ENCODE measurements at places on chromosomes 5 and 9. TPM values are rescaled to one million over a fixed set of nuclear protein-coding genes. Genes with fewer than 3 reads are reported as not detected.

The CCL28 gene
- total RNA-seq: 11.9 TPM

DNA sequence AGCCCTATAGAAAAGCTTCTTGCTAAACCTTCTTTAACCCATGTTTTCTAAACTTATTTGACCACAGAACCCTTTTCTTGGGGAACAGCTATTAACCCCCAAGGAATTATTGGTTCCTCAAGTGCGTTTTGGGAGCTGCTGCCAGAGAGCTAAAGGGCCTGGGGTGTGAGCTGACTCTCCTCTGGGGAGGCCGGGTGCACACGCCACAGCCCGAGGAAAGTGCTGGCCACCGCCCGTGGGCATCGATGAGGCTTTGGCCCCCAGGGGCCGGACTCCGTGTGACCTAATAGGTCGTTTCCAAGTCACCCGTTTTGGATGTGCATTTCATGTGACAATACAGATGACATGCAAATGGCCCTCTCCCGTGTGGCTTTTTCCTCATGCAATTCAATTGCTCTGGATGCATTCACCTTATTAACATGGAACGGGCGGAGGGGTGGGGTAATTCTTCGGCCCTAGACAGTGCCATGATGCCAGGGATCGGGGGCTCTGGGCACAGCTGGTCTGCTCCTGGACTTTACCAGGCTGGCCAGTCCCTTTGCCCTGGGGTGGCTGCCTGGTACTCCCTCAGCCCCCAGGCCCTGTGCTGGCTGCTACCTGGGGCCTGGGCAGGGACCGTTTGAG lies 19.5 kb downstream of the PLPP7 start:
- no peak overlapping the region for H3K27ac ChIP-seq
- no peak overlapping the region for H3K4me3 ChIP-seq
- H3K4me1 ChIP-seq: peaks cover 11% of the 10 kb centered on the region
- no peaks in the 10 kb centered on the region for H3K27me3 ChIP-seq
- DNase-seq: no peak

- no peak overlapping the region for H3K27ac ChIP-seq
- H3K27me3 ChIP-seq: peaks cover 11% of the 10 kb centered on the region
- no peaks in the 10 kb centered on the region for H3K36me3 ChIP-seq
- no peak for DNase-seq
- H3K4me3 ChIP-seq: no peak overlapping the region
- H3K4me1 ChIP-seq: no peaks in the 10 kb centered on the region
Measured at GRCh38 chr9:27632254-27632653, 59.0 kb upstream of the C9orf72 start.

DNA sequence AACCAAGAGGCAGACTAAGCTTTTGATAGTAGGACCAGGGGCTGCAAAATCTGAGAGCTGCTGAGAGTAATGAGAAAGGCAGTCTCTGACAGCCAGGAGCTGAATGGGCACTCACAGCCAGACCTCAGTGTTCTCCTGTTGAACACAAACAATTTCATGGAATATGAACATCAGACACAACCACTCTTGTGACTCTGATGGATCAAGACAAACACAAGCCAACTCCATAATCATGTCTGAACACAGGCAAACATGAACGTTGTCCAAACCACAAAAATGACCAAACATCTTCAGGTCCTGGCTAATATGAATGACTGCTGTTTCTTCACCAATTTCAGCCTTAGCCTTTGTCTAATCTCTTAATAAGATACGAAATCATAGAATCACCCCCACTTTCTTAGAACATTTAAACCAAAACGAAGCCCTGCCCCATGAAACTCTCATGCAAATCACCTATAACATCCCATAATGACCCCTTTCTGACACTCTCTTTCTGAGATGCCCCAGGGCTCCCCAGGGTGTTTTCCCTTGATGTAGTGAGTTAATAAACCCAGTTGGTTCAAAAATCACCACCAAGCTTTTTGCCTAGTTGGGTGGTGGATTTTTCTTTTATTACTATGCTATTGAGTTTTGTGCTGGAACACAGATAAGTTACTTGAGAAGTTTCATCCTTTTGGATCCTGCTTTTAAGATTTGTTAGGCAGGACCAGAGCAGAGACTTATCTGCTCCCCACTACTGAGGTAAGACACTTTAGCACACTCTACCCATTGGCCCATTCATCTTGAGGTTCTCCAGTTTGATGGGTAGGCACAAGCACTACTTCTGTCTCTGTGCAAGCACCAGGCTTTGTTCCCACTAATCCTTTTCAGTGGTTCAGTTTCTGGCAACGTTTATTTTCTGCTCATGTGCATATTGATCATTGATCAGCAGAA lies 5.9 kb upstream of the ERAP2 start:
- H3K4me3 ChIP-seq: peak overlapping the region; percentile 51
- H3K36me3 ChIP-seq: peaks cover 9% of the 10 kb centered on the region
- no peak for DNase-seq
- no peaks in the 10 kb centered on the region for H3K27me3 ChIP-seq
- H3K4me1 ChIP-seq: peaks cover 65% of the 10 kb centered on the region

GRCh38 chr9:69168709-69169217 lies 5.3 kb upstream of the TJP2 start:
- peaks cover 17% of the 10 kb centered on the region for H3K4me1 ChIP-seq
- H3K27me3 ChIP-seq: peaks cover 25% of the 10 kb centered on the region
- no peaks in the 10 kb centered on the region for H3K36me3 ChIP-seq
- peak overlapping the region; percentile 79 for H3K27ac ChIP-seq
- DNase-seq: peak; percentile 62
- H3K4me3 ChIP-seq: peak overlapping the region; percentile 75

The SEMA6A gene
- not detected for total RNA-seq

DNA sequence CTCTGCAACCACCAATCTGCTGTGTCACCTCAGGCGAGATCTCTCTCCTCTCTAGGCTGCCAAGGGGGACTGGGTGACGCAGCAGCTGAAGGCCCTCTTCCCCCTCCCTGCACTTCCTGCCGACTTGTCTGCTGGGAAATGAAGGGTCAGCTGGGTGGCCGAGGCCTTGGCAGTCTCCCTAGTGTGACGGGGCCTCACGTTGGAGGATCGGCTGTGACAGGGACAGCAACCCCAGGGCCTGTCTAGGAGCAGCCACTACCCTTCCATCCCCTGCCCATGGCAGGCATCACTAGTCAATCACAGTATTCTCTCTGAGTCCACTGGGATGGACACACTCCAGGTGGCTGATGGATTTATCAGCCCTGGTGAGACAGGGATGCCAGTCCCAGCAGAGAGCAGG lies 107.3 kb upstream of the SARDH start:
- peaks cover 7% of the 10 kb centered on the region for H3K4me1 ChIP-seq
- H3K4me3 ChIP-seq: no peak overlapping the region
- H3K36me3 ChIP-seq: no peaks in the 10 kb centered on the region
- no peak for DNase-seq
- H3K27me3 ChIP-seq: no peaks in the 10 kb centered on the region

DNA sequence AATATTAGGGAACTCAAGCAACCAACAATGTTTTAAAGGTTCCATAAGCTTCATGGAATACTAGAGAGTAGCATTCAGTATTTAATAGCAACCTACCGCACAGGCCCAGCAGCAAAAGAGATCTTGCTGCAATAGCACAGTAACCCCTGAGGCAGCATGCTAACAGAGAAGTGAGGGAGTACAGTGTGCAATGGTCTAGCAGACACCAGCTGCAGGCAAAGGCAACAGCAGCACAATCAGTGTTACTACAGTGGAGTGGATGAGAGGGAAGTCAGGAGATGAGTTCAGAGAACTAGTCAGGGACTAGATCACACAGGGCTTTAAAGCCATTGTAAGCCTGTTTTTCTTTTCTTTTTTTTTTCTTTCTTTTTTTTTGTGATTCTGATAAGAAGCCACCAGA lies 2.8 kb downstream of the TICAM2 start:
- no peaks in the 10 kb centered on the region for H3K27me3 ChIP-seq
- H3K36me3 ChIP-seq: peaks cover 16% of the 10 kb centered on the region
- DNase-seq: no peak
- no peak overlapping the region for H3K4me3 ChIP-seq

The PDGFRB gene
- total RNA-seq: 47.0 TPM

The LRRC19 gene
- total RNA-seq: not detected

DNA sequence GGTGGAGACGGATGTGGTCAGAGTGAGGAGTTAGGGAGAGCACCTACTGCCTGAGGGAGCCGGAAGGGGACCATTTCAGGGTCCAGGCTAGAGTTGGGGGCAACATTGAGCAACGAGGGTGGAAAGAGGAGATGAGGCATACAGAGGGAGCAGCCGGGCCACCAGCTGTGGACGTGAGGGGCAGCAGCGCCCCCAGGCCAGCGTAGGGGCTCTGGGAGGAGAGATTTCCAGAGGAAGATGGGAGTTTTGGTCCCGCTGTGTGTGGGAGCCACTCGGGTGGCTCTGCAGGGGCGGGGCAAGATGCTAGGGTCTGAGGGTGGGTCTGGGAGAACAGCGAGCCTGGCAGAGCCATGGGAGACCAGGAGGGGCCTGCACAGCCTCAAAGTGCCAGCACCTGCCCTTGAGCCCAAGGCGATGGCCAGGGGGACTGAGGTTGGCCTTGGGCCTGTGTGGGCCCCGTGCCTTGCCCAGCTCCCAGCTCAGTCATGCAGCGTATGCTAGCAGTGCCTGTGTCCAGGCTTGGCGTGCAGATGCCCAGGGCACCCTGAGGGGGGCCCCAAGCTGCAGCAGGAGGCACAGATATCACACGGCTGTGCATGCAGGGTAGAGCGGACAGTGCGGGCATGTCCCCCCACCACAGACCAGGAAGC lies 80.5 kb upstream of the PPP1R26 start:
- no peak overlapping the region for H3K27ac ChIP-seq
- H3K36me3 ChIP-seq: no peaks in the 10 kb centered on the region
- no peak overlapping the region for H3K4me3 ChIP-seq
- H3K4me1 ChIP-seq: no peaks in the 10 kb centered on the region

The DMGDH gene
- not detected for total RNA-seq

The PTGS1 gene
- 0.37 TPM for total RNA-seq

DNA sequence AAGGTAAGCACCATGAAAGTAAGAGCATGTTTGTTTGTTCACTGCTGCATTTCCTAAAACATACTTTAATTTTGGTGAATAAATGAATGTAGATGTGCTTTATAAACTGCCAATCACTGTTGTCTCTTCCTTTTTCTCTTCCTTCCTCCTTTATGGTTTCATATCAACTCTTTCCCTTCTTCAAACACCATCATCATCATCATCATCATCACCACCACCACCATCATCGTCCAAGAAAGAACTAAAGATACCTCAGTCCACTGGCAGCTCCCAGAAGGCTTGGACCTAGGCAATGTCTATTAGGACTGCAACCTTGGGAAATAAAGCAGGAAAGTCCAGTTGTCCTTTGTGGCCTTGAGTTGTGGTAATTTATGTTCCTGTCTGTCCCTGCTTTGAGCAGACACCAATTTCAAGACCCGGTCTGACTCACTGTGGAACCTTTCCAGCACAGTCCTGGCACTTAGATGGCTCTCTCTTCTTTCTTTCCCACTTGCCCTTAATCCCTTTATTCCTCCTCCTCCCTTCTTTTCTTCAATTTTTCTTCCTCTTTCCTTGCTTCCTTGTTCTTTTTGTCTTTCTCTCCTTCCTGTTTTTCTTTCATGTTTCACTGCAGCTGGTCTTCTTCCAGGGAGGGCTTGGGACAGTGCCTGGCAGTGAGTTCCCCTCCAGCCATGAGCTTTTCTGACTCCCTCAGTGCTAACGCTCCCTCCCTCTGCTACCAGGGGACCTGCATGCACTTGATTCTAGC lies 99.3 kb downstream of the ANGPTL2 start:
- DNase-seq: no peak
- H3K27ac ChIP-seq: no peak overlapping the region
- no peaks in the 10 kb centered on the region for H3K4me1 ChIP-seq
- H3K36me3 ChIP-seq: no peaks in the 10 kb centered on the region

GRCh38 chr9:137374131-137374845 lies 48.7 kb downstream of the EXD3 start:
- no peaks in the 10 kb centered on the region for H3K4me1 ChIP-seq
- no peaks in the 10 kb centered on the region for H3K36me3 ChIP-seq
- H3K27me3 ChIP-seq: no peaks in the 10 kb centered on the region
- DNase-seq: no peak
- no peak overlapping the region for H3K27ac ChIP-seq
- no peak overlapping the region for H3K4me3 ChIP-seq

The ADAMTS12 gene
- total RNA-seq: not detected

The BTNL8 gene
- not detected for total RNA-seq

- H3K4me1 ChIP-seq: peaks cover 14% of the 10 kb centered on the region
- DNase-seq: no peak
- no peak overlapping the region for H3K4me3 ChIP-seq
- H3K27me3 ChIP-seq: no peaks in the 10 kb centered on the region
- no peaks in the 10 kb centered on the region for H3K36me3 ChIP-seq
Measured at GRCh38 chr9:136613824-136614371, 48.8 kb upstream of the EGFL7 start.

DNA sequence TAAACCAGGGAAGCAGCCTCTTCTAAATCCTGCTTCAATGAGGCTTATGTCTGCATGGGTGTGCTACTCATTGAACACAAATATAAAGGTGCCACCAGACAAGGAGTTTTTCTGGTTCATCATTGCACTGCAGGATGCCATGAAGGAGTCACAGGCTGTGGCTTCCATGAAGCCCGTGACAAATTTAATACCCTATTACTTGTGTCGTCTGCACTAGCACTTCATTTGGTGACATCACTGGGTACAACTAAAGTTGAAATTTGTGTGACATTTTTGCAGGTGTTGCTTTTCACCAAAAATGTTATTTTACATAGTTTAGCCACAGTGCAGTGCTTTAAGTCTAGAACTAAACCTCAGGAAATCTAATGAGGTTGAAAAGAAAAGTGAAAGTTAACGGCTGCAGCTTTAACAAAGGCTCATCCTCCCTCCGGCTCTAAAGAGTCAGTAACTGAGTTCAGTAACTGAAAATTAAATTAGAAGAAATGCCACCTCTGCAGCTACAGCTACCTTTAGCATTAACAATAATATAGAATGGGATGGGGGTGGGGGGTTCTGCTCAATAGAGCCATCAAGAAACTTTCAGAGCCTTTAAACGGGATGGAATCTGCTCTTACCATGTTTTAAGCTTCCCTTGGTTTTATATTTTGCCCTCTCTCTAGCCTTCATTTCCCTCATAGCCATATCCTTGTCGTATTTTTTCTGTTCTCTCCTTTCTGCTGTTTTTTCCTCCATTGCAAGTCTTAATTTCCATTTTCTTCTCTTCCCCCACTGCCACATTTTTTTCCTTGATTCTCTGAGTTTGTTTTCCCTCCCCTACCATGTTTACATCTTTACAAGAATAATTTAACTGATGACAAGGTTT lies 233.8 kb upstream of the TMEM161B start:
- H3K4me1 ChIP-seq: peaks cover 13% of the 10 kb centered on the region
- H3K4me3 ChIP-seq: peak overlapping the region; percentile 83
- H3K27ac ChIP-seq: peak overlapping the region; percentile 95
- DNase-seq: peak; percentile 24
- no peaks in the 10 kb centered on the region for H3K36me3 ChIP-seq

DNA sequence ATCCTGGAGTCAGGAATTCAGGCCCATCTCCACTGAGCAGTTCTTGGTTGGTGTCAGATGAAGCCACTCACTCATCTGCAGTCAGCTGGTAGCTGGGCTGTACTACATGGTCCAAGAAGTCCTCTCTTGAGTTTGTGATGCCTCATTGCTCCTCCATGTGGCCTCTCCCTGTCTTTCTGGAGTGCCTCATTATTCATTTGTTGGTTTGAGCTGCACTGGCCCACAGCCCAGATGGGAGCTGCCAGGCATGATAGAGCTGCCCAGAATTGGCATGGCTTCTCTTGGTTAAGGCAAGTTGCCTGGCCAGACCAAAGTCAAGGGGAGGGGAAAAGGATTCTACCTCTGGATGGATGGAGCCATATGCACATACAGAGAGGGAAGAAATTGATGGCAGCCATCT lies 8.0 kb downstream of the PTCD2 start:
- DNase-seq: no peak
- H3K27me3 ChIP-seq: no peaks in the 10 kb centered on the region
- peaks cover 2% of the 10 kb centered on the region for H3K4me1 ChIP-seq

- H3K4me3 ChIP-seq: no peak overlapping the region
- H3K27me3 ChIP-seq: peaks cover 28% of the 10 kb centered on the region
- no peaks in the 10 kb centered on the region for H3K36me3 ChIP-seq
- no peak for DNase-seq
- no peak overlapping the region for H3K27ac ChIP-seq
Measured at GRCh38 chr9:34566322-34566721, 23.2 kb downstream of the CNTFR start.

- no peaks in the 10 kb centered on the region for H3K4me1 ChIP-seq
Measured at GRCh38 chr9:6564360-6564759, 81.2 kb downstream of the GLDC start.

All from activated CD8-positive, alpha-beta T cell treated with anti-CD3 and anti-CD28 coated beads, Interleukin-2, amount 10 ng/mL, durations not matched to agents 7 days and 5 days (primary cell).